ENCODE measurements at places on chromosomes 16 and 17.

DNA sequence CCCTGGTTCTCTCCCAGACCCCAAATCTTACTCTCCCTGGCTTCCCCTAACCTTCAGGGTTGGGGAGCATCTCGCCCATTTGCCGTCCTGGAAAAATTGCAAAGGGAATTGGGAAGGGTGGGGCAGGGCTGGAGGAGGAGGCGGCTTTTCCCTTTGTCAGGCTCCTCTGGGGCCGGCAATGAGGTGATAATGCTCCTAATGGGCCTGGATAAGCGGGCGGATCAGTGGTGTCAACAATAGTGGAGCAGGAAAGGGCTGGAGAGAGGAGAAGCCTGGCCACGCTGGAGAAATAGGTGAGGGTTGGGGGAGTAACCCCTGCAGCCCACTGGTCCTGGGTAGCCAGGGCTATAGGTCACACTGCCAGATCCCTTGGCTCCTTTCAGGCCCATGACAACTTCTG, 12.3 kb downstream of the SCN4A start:
- no peak for DNase-seq

DNA sequence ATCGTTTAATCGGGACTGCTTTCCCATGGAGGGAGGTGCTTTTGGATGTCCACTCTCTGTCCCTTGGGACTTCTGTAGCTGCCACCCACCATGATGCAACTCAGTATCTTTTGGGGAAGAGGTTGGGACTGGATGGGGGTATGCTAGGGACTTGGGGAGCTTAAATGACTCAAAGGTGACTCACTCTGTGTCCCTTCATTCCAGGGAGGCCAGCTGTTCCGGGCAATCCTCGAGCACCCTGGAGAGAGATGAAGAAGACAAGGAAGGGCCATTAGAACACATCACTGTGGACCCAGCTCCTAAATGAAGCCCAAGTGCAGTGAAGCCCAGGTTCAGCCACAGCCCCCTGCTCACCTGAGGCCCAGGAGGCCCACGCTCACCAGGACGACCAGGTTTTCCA, 4.6 kb downstream of the COL1A1 start:
- DNase-seq: no peak

GRCh38 chr16:17362946-17363345, 107.8 kb downstream of the XYLT1 start:
- no peak for DNase-seq

DNA sequence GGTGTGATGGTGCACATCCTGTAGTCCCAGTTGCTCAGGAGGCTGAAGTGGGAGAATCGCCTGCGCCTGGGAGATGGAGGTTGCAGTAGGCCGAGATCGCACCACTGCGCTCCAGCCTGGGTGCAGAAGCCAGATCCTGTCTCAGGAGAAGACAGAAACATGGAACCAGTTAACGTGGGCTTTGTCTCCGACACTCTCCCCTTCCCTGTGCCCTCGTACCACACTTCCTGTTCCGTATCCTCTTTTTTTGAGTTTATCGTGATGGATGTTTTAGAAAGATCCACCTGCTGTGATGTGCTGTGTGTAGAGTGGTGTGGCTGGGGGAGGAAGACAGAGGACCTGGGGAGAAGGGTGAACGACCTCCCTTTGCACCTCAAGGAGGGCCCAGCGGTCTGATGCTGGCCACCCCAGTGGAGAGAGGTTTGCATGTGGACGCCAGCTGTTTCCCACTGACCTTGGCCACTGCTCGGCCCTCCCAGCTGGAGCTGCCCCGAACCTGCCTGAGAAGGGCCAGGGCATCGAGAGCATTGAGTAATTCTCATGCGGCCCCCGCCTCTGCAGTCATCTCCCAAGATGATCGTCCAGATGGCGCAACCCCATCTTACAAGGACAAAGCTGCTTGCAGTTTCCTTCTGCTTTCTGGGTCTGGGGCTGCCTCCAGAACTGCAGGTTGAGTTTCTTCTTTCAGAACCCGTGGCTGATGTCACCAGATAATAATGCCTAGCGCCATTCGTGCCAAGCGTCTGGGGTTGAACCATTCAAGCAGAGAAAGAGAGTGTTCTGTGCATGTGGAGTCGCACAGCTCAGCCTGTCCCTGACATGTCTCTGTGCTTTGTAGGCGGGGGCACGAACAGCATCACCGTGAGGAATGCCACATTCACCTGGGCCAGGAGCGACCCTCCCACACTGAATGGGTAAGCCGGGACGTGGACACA, 126.3 kb downstream of the ABCC1 start:
- no peak for DNase-seq

DNA sequence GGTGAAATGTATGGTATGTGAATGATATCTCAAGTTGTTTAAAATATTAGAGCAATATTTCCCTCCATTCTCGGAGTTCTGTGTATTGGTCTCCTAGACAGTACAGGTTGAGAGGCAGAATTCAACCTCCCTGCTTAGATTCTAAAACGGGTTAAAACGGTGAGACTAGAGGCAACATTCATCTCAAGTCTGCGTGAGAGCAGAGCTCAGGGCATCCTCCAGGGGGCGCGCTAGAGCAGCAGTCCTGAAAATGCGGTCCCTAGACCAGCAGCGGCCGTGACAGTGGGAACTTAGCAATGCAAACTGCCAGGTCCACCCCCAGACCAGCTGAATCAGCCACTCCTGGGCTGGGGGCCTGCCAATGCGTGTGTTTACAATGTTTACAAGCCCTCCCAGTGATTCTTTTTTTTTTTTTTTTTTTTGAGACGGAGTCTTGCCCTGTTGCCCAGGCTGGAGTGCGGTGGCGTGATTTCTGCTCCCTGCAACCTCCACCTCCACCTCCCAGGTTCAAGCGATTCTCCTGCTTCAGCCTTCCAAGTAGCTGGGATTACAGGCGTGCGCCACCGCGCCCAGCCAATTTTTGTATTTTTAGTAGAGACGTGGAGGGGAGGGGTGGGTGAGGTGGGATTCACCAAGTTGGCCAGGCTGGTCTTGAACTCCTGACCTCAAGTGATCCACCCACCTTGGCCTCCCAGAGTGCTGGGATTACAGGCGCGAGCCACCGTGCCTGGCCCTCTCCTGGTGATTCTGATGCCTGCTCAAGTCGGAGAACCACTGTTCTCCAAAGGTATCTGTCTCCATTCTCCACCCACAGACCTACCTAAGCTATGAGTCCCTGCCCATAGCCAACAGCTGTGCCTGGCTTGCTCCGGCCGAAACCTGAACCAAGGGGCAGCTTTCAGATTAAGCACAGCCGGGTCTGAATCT, 24.2 kb downstream of the KLHL36 start:
- peak; percentile 15 for DNase-seq

GRCh38 chr17:47641202-47641601, 8.5 kb upstream of the KPNB1 start:
- DNase-seq: no peak

DNA sequence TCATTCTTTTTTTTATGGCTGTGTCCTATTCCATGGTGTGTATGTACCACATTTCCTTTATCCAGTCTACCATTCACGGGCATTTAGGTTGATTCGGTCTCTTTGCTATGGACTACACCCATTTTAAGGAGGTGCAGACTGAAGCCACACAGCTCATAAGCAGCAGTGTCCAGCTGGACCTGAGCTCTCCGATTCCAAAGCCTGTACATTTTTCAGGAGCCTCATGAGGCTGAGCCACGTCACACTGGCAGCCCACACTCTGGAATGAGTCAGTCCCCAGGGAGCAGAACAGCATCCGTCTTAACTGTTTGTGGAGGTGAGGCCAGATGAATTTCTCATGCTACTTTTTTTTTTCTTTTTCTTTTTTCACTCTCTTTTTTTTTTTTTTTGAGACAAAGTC, 116.1 kb downstream of the C16orf95 start:
- DNase-seq: no peak

DNA sequence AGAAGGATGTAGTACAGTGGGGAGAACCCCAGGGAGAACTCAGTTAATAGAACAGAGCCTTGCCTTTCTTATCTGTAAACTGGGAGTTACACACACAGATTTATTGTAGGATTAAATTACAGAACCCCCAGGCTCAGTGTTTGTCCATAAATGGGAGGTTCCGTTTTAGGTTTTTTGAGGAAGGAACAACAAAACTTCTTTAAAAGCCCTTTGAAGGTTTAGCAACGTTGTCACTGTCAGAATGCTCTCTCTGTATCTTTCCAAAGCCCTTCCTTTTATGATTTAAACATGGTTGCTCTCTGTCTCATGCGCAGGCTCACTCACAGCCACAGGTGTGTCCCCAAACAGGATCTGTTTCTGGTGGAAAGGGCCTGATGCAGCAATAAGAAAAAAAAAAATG, 9.4 kb upstream of the GNA13 start:
- DNase-seq: no peak

GRCh38 chr17:71828182-71828596, 292.6 kb upstream of the SOX9 start:
- no peak for DNase-seq

DNA sequence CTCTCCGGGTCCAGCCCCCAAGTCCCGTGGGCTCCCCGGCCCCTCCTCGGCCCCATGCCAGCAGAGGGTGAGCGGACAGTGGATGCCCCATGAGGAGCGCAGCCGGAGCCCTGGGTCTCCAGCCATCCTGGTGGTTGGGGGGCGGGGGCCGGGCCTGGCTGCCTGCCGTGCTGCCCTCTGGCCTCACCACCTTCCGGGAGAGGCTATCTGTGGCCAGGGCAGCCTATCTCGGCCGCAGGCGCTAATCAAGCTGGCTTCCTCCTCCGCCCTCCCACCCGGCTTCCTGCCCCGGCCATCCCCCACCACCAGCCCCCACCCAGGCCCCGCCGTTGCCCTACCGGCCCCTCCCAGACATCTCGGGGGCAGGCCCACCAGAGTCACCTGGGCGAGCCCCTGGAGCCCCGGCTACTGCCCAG, 46.8 kb downstream of the ZFPM1 start:
- DNase-seq: no peak

DNA sequence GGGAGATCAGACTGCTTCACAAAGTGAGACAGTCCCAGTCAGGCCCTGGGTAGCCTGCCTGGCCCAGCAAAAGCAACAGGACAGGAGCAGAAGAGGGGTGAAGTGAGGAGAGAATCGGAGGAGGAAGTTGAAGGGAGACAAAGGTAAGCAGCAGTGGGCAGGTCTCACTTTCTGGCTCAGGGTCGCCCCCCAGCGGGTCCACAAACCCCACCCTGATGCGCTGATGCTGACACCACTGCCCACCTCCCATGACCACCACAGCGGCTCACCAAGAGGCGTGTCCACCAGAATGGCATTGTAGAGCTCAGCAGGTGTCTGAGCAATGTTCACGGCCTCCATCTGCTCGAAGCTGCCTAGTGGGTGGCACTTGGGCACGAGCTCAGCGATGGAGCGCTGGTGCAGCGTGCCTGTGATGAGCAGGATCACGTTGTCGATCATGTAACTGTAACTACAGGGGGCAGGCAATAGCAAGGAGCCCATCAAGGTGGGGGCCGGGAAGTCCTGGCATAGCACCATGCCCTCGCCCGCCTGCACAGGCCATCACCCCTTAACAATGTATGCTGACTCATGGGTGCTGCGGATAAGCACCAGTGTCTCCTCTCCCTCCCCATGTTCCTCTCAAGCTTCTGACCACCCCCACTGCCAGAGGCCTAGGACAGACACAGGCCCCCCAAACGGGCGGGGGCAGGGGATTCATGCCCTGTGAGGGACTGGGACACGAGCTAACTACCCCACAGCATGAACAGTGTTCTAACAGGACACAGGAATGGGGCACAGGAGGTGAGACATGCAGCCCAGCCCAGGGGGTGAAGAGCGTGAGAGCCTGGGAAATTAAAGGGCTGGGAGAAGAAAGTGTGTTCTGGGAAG, 13.6 kb downstream of the HSD11B2 start:
- DNase-seq: no peak

DNA sequence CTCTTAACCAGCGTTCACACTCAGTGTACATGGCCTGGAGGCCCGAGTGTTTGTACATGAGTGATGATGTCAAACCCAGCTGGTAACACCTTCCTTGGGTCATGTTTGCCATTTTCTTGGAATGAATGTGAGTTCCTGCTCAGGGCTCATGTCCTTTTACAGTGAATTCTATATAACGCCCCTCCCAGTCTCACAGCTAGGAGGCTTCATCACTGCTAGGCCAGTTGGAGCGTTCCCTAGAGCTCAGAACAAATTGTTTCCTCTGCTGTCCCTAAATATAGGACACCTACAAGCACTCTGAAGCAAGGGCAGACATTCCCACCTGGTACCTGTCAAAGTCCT, 5.5 kb downstream of the TIMM22 start:
- DNase-seq: no peak

DNA sequence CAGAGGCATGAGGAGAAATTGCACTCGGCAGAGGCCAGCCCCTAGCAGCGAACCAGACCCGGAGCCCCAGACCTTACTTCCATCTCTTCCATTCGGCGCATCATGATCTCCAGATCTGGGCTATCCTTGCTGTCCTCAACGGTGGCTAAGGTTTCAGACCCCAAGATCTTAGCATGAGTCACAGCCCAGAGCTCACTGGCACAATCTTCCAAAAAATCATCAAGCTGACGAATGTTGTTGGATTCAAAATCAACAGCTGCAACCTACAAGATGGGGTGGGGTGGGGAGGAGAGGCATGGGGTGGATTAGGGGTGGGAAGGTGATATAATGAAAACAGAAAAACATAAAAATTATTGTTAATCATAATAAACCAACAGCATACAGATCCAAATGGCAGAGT, 39.7 kb upstream of the PITPNM3 start:
- DNase-seq: no peak

DNA sequence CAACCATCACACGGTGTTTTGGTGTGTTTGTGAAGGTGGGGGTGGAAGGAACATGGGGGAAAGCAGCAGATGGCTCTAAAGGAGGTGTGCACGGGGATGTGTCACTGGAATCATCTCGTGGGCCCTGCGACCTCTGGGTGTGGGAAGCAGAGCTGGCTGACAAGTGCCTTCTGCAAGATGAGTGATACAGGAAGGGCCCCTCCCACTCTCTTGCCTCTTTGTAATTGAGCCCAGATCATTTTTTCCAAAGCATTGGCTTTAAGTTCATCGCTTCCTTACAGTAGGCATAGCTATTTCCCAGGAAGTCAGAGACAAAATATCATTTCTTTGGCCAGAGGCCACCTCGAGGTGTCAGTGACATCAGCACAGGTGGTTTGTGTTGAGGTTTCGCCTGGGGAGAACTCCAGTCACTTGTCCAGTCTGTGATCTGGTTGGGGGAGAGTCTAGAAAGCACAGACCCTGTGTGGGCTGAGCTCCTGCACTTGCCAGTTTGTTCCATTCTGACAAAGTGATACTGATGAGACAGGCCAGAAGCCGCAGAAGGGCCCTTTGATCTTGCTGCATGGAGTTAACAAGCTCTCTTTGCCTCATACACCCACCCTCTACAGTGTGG, 20.6 kb upstream of the SNTB2 start:
- DNase-seq: no peak

DNA sequence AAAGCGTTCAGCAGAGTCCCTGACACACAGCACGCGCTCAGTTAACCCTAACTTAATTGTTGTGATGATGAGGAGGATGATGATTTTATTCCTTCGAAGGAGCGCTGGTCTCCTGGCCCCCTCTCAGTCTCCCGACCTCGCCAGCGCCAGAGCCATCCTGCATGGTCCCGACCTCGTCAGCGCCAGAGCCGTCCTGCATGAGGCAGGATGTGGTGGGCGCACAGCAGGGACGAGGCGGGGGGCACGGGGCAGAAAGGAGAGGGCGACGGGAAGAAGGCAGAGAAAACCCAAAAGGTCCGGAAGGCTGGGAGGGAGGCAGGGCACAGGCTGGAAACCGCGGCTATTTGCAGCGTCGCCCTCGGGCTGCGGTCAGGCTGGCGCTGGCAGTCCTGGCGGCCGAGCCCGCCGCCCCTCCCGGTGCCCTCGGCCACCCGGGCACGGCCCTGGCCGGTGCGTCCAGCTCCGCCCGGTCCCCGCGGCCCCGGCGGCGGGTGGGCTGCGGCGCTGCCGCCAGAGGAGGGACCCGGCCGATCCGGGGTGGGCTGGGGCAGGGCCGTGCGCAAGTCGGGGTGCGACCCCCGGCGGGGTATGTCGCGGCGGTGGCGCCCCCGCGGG, 3.0 kb upstream of the TAC4 start:
- no peak for DNase-seq

Data from esophagus squamous epithelium (tissue), 5 donors.